ENCODE measurements at places on chromosomes 11 and 22. TPM values are rescaled to one million over a fixed set of nuclear protein-coding genes. Genes with fewer than 3 reads are reported as not detected.

Gene MGAT3
- 28.8 TPM for total RNA-seq

- DNase-seq: no peak
These were observed 266.2 kb upstream of the PLET1 start for GRCh38 chr11:112526699-112527416.

DNA sequence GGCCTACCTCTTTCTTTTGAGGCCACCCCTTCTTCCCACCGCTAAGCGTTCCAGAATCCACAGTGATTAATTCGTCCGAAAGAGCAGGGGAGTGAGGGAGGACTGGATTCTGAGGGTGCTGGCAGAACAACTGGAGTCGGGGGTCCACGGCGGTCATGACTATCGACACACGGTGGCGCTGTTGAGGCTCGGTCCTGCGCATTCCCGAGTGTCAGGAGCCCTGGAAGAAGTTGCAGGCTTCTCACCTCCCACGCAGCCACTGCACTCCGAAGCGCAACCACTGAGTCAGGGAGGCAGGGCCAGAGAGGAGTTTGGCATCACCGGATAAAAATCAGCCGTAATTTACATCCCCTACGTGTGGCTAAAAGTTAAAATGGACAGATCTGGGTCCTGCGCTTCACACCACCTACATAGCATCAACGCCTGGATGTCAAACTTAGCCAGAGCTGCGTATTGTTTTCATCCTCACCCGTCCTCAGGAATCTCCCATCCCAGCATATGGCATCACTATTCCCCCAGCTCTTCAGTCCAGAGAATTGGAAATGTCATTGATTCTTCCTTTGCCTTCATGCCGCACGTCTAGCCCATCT is 10.7 kb upstream of the CTSF start:
- peak; percentile 81 for DNase-seq

GRCh38 chr11:122978299-122978620 is 3.4 kb downstream of the BSX start:
- DNase-seq: no peak

DNA sequence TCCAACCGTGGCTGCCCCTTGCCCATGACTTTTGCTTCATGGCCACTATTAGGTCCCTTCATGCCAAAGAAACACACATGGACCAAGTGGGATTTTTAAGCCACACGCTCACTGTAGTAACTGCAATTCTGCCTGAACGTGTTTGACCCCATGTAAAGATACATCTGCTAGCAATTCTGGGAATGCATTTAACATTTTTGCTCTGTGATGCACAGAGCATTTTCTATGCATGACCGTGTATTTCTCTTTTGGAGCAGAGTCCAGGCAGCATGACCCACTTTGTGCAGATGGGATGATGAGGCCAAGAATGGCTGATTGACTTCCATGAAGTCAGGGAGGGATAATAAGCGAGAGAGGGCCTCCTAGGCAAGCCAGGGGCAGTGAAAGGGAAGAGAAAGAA is 108.5 kb downstream of the TP53I11 start:
- DNase-seq: no peak

DNA sequence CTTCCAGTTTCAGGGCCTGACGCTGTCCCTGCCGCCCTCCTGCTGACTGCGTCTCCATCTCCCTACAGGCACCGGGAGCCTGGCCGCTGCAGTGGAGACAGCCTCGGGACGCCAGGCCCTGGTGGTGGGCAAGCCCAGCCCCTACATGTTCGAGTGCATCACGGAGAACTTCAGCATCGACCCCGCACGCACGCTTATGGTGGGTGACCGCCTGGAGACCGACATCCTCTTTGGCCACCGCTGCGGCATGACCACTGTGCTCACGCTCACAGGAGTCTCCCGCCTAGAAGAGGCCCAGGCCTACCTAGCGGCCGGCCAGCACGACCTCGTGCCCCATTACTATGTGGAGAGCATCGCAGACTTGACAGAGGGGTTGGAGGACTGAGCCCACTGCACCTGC is 7.0 kb downstream of the PDXP start:
- DNase-seq: no peak

- DNase-seq: no peak
These were observed 5.0 kb upstream of the RNF169 start for GRCh38 chr11:74743640-74744039.

DNA sequence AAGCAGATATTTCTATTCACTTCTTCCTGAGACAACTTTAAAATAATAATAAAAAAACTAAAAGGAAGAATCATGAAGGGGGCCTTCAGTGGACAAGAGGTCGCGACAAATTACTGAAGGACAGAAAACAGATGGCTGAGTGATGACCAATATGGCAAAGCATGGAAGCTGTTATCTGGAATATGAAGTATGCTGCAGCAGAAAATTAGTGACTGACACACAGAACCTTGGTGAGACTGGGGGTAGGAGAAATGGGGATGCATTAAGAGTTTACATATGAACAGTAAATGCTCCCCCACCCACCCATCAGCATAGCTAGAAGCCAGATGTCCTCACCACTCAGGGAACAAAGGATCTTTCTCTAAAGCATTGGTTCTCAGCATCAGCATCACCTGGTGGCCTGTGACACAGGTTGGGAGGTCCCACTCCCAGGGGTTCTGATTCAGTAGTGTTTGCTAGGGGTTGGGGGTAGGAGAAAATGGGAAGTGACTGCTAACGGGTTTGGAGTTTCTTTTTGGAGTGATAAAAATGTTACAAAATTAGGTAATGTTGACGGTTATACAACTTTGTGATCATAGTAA is 59.7 kb downstream of the NARS2 start:
- no peak for DNase-seq

DNA sequence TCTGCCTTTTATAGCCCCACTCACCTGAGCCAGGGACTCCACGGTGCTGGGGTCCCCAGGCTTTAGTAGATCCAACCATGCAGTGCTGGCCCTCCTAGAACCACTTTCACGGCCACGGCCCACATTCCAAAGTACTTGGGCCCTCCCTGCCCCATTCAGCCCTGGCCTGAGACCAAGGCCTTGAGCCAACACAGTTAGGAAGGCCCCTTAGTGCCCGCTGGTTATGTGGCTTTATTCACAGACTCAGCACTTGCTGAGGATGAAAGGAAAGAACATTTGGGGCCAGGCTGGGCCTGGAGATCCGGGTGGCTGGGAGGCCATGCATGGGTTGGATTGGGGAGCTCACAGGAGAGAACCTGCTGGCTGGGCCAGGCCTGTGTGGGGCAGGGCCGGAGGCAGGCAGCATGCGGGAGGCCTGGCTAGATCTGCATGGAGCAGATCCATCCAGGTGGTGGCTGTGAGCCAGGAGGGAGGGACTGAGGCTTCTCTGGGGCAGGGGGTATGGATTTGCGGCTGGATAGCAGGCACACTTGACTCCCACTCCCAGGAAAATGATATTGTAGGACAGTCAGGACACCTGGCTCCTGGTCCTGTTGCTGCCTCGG is 12.6 kb downstream of the CHRM1 start:
- no peak for DNase-seq

- DNase-seq: no peak
These were observed 12.2 kb upstream of the CARS1 start for GRCh38 chr11:3069425-3069824.

GRCh38 chr11:69004411-69005182 is 8.4 kb downstream of the MRGPRF start:
- DNase-seq: no peak

DNA sequence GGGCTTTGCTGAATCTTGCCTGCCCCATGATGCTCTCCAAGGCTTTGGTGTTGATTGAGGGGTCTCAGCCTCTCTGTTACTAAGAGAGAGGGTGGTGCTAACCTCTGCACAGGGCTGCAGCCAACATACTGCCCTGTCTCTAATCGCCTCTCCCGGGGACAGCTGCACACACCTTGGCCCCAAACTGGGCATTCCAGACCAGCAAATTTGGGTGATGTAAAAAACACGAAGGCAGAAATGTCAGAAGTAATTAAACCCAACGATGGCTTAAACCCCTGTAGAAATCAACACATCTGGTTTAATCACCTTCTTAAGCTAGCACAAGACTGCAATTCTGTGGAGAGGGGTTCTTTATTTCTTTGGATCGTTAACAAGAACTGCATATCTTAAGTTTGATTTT is 116.5 kb downstream of the FEZ1 start:
- DNase-seq: no peak

Gene B3GAT1
- 6.3 TPM for total RNA-seq

Gene FAM76B
- total RNA-seq: 41.0 TPM

GRCh38 chr22:30284172-30284571 is 5.1 kb downstream of the CASTOR1 start:
- DNase-seq: no peak

GRCh38 chr22:40606306-40606705 is 30.2 kb downstream of the MRTFA start:
- DNase-seq: no peak

- DNase-seq: no peak
These were observed 196.1 kb upstream of the B3GAT1 start for GRCh38 chr11:134607963-134608750.

GRCh38 chr11:115276191-115276590 is 228.0 kb downstream of the CADM1 start:
- no peak for DNase-seq

DNA sequence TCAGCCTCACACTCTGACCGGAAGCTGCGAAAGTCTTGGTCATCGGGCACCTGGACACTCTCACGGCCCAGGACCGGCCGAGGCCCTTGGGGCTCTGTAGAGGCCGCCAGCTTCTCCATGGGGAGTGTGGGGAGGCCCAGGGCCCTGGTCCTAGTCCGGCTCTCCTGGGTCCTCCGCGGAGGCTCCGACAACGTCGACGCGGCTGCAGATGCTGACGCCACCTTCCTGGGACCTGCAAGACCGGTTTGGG is 12.9 kb downstream of the STARD10 start:
- no peak for DNase-seq

Gene CCDC15
- total RNA-seq: 3.8 TPM

Gene NAALAD2
- 5.5 TPM for total RNA-seq

DNA sequence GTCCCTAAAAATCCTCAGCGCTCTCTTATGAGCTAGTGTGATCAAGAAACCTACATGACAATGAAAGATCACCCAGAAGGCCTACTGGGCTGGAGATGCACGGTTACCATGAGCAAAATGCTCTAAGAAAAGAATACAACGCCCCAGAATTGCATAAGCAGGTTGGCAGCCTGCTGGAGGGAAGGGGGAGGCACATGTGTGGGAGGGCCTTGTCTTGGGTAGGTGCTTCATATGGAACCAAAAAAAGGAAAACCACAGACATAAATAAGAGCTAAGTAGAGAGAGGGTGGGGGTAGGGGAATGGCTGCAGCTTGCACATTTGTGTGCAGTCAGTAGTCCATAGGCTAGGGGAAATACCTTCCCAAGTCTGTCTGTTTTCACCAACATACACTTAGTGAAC is 2.8 kb downstream of the SIAE start:
- DNase-seq: no peak

Gene TMPRSS5
- total RNA-seq: 2.6 TPM

Gene GUCY1A2
- 38.5 TPM for total RNA-seq

DNA sequence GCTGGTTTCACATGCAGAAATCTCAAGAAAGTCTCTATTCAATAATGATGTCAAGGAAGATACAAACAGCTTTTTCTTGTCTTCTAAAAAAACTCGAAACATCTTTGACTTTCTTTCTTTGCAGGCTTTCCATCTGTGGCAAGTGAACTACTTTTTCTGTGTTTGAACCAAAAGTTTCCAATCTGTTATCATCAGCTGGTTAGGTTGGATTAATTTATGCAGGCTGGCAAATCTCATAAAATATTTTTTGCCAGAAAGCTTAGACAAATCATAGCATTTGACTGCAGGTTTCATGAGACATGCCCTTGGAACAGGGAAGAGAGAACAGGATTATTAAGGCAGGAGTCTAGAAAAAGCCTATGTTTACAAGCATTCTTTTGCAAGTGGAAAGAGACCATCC is 86.1 kb upstream of the ARHGAP42 start:
- no peak for DNase-seq

DNA sequence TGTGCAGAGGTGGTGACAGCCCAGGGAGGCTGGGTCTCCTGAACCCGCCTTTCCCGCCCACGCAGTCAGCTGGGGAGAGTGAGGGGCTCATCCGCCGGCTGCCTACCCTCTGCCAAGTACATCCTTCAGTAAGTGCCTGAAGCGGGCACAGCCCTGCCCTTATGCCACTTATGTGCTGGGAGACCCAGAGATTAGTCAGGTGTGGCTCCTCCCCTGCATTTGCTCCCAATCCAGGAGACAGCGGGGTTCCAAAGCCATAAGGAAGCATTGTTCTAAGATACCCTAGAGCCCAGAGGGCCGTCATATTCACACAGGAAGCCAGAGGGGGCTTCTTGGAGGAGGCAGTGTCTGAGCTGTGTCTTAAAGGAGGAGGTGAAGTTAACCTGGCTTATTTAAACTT is 5.8 kb upstream of the PPP6R3 start:
- no peak for DNase-seq

Gene MAJIN
- not detected for total RNA-seq

DNA sequence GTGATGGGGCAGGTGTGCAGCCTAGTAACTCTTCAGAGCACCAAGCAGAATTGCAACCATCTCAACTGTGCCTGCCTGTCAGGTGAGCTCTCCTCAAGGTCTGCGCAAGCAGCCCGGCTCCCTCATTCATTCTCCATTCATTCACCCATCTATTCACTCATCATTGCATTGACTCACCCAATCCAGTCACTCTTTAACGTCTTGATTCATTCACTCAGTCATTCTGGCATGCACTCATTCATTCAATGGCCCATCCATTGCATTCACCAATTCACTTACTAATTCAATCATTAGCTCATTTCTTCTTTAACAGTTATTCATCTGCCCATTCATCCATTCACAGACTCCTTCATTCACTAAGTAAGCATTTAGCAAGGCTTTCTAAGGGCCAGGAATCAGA is 111.8 kb downstream of the PDE2A start:
- DNase-seq: no peak
